AG09309 (cell line): ENCODE measurements at places on chromosomes 1 and 21.

- DNase-seq, result no peak
Measured at GRCh38 chr1:213474054-213474453, 423.0 kb downstream of the RPS6KC1 start.

GRCh38 chr1:202702088-202702487 is 8.2 kb downstream of the SYT2 start:
- no peak for DNase-seq

DNA sequence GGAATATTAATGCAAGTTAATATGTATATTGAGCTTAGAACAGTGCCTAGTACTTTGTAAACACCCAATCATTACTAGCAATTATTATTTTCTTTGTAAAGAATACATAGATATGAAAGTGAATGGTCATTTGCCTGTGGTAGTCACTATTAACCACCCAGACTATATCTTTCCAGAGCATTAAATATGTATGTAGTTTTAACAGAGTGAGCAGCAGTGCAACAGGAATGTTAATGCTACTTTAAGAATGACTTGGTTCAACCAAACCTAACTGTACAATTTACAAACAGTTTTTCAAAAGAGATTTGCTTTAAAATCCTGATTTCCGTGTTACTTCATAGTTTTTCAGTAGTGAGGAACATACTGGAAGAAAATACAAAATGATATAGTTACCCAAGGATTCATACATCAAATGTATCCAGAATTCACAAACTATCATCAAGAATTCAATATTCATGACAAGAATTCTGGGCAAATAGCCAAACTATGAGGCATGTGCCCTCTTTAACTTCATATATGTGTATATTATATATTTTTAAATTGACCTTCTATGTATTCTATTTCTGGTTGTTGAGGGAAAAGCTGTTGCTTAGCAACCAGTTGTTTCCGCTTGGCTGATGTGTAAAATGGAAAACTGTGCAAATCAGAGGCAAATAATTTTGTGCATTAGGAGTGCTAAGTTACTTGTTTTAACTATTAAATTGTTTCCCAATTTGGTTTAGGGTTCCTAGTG is 34.9 kb upstream of the IVNS1ABP start:
- no peak for DNase-seq

GRCh38 chr1:25047506-25048240 is 117.6 kb upstream of the RUNX3 start:
- DNase-seq, result no peak

DNA sequence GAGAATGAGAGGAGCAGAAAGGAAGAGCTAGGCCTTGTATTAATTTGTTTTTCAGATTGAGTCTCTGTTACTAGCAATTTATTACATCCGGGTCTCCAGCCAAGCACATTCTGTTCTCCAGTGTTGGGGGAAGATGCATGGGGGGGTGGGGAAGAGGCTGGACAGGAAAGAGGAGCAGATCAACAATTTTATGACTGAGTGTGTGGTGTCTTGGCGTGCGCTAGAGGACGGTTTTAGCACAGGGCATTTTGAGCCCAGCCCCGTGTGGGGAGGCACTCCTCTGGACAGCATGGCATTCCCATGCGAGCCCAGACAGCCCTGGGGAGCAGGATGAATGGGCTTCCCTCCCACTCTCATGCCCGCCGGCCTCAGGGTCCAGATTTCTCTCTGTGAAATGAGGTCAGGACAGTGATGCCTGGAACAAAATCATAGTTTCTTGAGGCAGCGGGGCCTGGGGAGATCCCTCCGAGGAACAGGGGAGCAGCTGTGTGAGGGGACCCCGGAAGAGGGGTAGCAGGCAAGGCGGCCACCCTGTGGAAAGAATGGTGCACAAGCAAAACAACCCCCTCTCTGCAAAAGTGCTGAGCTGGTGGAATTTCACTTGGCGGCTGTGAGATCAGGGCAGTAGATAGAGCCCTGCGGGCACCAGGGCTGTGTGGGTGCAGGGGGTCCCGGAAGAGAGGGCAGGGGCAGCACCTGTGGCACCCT is 16.3 kb downstream of the SOX13 start:
- no peak for DNase-seq

DNA sequence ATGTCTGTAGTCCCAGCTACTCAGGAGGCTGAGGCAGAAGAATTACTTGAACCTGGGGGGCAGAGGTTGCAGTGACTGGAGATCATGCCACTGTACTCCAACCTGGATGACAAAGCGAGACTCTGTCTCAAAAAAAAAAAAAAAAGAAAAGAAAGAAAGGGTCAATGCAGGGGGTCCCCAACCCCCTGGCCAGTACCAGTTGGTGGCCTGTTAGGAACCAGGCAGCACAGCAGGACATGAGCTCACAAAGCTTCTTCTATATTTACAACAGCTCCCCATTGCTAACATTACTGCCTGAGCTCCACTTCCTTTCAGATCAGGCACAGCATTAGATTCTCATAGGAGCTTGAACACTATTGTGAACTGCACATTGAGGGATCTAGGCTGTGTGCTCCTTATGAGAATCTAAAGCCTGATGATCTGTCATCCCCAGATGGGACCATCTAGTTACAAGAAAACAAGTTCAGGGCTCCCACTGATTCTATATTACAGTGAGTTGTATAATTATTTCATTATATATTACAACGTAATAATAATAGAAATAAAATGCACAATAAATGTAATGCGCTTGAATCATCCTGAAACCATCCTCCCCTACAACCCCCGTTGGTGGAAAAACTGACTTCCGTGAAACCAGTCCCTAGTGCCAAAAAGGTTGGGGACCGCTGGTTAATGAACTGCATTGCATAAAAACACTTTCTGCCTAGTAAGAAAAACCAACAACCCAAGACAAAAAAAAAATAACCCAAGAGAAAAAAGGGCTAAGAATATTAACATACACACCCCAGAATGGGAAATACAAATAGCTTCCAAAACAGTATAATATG is 2.8 kb downstream of the ZBTB8OS start:
- no peak for DNase-seq

GRCh38 chr21:22192766-22193165 is 1194.6 kb downstream of the NCAM2 start:
- DNase-seq, result no peak

DNA sequence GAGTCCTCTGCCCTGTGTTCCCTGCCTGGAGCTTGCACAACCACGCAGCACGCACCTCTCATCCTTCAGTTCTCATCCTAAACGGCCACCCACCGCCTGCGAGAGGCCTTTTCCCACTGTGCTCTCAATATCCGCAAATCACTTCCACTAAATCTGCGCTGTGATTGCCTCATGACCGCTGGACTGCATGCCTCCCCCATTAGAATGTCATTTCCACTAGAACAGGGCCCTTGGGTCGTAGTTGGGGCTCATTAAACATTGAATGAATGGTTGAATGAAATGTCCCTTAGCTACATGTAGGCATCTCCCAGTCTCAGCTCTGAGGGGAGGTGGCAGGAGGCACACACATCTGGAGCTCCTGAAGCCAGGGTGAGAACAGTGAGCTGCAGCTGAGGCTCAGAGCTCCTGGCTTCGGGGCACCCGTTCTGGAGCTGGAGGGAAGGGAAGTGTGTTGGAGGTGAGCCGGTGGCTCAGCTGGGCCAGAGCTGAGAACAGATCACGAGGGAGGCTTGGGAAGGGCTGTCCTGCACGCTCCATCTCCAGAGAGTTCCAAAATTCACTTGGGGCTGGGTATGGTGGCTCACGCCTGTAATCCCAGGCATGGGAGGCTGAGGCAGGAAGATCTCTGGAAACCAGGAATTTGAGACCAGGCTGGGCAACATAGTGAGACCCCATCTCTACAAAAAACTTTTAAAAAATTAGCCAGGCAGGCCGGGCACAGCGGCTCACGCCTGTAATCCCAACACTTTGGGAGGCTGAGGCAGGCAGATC is 30.4 kb downstream of the TMEM201 start:
- no peak for DNase-seq

- no peak for DNase-seq
Measured at GRCh38 chr1:242477944-242478343, 46.6 kb downstream of the PLD5 start.
